GM23248 (cell line): ENCODE measurements at places on chromosomes 4 and X. TPM values are rescaled to one million over a fixed set of nuclear protein-coding genes. Genes with fewer than 3 reads are reported as not detected.

The PTCHD1 gene
- polyA plus RNA-seq = not detected in 2 replicates

The CXorf49B gene
- not detected in 2 replicates for polyA plus RNA-seq

The FRMPD4 gene
- 0.04 TPM in 1 of 2 replicates, not detected in the other for polyA plus RNA-seq

The RS1 gene
- not detected in 2 replicates for polyA plus RNA-seq

The GPR34 gene
- polyA plus RNA-seq = 0.09 TPM in 1 of 2 replicates, not detected in the other

The RRH gene
- polyA plus RNA-seq = not detected in 2 replicates

The FGD1 gene
- polyA plus RNA-seq = 5.4 and 6.0 TPM in 2 replicates

The SH2D1A gene
- polyA plus RNA-seq = not detected in 2 replicates

The DMD gene
- polyA plus RNA-seq = 1.3 and 2.0 TPM in 2 replicates

The PTTG2 gene
- not detected in 2 replicates for polyA plus RNA-seq

The GATA1 gene
- not detected in 2 replicates for polyA plus RNA-seq

The ENPEP gene
- polyA plus RNA-seq = 0.11 and 0.44 TPM in 2 replicates

DNA sequence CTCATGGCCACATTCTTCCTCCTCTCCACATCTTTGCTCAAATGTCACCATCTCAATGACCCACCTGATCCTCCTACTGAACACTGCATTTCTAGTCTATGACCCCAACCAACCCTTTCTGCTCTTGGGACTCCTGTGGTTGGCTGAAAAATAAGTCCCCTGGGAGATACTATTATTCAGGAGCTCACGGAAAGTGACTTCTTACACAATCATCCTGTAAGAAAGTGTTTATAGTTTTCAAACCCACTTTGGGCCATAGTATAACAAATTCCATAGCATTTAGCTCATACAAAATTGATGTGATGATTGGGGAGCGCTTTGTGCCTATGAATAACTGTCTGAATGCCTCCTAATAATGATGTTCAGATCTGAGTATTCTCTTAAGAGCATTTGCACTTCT is 161.4 kb upstream of the HS3ST1 start:
- no peak for DNase-seq

GRCh38 chrX:13159886-13160285 is 115.5 kb upstream of the FAM9C start:
- no peak for DNase-seq

DNA sequence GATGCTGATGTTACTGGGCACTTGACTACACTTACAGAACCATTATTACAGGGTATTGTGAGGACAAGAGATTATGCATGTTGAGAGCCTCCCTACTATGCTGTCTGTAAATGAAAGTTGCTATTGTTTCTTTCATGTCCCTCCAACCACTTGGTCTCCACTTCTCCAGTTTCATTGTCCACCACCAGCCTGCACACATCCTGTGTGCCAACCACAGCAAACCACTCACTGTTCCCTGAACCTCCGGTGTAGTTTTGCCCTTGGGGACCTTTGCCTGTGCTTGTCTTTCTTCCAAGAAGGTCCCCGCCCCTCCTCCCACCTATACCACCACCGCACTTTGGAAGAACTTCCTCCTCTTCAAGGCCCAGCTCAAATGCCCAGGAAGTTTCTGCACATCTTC is 43.1 kb upstream of the AFF2 start:
- no peak for DNase-seq

DNA sequence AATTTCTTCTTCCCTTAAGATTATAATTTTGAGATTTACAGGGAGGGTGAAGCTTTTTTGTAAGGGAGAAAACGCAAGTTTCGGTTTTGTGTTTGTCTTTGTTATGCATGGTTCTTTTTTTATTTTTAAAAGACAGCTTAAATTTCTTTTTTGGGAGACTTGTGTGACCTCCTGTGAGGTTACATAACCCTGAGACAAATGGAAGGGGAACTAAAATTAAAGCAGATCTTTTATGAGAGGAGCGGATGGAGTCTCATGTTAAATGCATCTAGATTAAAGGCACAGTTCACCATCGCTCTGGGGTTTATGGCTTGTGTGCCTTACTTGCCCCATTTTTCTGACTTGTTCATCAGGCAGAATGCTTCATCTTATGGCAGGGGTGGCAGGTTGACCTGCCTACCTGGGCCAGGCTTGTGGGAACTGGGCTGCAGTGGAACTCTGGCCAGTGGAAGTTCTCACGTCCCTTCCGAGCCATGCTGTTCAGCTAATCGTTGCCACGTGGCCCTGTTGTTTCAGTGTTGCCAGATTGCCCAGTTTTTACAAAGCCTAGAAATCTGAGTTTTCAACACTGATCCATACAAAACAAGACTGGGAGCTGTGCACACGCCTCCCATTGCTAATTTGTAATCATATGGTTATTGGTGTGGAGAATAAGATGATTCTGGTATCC is 291.8 kb downstream of the ARHGAP10 start:
- DNase-seq = peak; percentile 61

- peak; percentile 6 for DNase-seq
Measured at GRCh38 chr4:183011213-183011907, 87.7 kb upstream of the WWC2 start.

DNA sequence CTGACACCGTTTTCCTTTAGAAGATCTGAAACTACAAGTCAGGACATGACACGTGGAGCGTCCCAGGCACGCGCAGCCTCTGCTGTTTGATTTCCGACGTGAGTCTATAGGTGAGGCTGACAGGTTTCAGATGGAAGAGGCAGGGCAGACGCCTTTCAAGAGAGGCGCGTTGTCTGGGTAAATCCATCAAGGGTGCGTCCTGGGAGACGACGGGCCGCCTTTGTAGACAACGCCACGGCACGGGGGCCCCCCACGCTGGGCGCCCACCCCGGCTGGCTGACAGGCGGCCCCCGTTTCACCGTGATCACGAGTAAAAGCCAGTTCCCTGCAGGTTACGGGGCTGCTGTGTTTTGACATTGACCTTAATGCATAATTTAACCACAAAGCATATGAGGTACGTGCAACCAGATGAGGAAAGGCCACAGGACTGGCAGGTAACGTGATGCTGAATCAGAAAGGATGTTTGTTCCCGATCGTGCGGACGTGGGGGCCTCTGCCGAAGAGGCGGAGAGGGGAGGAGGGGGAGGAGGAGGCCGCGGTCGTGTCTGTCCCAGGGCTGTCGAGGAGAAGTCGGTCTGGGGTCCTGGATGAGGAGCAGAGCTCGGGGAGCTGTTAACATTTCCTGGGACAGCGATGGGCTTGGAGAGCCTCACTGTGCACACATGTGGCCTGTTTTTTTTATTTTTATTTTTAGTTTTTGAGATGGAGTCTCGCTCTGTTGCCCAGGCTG is 51.1 kb upstream of the PPP2R3B start:
- no peak for DNase-seq

DNA sequence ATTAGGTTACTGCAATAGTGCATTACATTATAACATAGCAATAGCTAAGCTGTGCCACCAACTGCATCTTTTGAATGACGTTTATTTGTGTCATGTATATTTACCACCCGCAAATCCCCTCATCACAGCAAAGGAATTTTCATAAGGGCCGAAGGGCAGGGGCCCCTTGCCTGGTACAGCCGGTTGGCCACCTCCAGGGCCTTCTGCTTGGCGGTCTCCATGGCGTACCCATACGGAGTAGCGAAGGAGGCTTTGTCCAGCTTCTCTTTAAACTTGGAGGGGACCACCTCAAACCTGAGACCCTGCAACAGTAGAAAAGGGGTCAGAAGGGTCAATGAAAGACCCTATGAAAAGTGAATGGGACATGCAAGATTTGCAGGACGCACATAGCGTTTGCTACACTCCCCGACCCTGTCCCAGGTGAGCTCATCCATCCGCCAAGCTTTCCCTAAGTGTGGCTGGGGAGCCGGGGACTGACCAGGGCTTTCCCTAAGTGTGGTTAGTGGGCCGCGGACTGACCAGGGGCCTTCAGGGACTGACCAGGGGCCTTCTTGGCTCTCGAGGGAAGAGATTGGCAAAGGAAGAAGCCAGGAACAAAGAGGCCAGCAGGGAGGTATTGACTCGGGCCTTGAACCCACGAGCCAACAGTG is 10.6 kb downstream of the ASMTL start:
- DNase-seq = no peak

- peak; percentile 3 for DNase-seq
Measured at GRCh38 chr4:158090323-158090722, 82.5 kb downstream of the GASK1B start.

- DNase-seq = no peak
Measured at GRCh38 chr4:14867847-14868246, 134.4 kb upstream of the CPEB2 start.

DNA sequence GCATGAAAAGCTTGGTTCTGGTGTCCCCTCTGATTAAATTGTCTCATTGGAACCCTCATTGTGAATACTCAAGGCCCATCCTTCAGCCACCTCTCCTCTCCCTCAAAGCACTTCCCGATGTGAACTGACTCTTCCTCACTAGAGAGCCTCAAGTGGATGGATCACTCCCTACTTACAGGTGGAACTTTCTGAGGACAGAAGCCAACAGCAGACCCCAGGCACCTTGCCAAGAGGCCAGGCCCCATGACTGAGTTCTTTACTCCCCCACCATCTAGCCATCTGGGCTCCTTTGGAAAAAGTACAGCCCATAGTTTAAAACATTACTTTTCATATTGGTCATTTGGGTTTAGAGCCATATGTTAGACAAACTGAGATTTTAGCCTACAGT is 224.1 kb downstream of the SHROOM3 start:
- no peak for DNase-seq

DNA sequence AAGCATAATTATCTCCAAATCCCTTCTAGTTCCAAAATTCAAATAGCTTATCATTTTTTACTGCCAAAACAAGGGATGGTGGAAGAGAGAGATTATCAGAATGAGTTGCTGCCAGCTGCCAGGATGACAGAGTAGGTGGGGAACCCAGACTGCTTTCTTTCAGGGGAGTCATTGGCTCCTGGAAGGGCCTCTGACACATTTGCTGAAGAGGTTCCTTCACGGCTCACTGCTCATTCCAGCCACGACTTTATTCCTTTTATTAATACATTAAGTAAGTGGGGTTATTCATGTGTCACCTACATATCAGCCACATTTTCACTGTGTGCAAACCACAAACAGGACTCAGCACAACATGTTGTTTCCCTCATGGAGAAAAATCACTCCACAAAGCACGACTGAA is 12.7 kb upstream of the SMIM43 start:
- DNase-seq = peak; percentile 49

GRCh38 chrX:54891573-54891972 is 29.1 kb upstream of the TRO start:
- DNase-seq = peak; percentile 52

- DNase-seq = no peak
Measured at GRCh38 chr4:177901786-177902185, 459.5 kb upstream of the AGA start.

DNA sequence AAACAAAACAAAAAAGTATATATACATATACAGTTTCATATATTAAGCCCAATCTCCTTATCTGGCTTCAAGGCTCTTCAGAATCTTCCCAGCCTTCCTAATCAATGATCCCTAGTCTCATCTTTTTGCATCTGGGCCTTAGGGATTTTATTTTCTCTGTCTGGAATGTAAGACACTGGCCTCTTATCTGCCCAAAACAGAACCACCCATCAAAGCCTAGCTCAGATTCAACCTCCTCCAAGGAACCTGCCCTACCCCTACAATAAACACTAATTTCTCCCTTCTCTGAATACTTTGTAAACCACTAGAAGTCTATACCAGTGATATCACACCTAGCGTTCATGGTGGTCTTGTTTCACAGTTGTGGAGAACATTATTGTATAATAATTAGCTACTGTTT is 23.2 kb upstream of the GAB1 start:
- DNase-seq = no peak

DNA sequence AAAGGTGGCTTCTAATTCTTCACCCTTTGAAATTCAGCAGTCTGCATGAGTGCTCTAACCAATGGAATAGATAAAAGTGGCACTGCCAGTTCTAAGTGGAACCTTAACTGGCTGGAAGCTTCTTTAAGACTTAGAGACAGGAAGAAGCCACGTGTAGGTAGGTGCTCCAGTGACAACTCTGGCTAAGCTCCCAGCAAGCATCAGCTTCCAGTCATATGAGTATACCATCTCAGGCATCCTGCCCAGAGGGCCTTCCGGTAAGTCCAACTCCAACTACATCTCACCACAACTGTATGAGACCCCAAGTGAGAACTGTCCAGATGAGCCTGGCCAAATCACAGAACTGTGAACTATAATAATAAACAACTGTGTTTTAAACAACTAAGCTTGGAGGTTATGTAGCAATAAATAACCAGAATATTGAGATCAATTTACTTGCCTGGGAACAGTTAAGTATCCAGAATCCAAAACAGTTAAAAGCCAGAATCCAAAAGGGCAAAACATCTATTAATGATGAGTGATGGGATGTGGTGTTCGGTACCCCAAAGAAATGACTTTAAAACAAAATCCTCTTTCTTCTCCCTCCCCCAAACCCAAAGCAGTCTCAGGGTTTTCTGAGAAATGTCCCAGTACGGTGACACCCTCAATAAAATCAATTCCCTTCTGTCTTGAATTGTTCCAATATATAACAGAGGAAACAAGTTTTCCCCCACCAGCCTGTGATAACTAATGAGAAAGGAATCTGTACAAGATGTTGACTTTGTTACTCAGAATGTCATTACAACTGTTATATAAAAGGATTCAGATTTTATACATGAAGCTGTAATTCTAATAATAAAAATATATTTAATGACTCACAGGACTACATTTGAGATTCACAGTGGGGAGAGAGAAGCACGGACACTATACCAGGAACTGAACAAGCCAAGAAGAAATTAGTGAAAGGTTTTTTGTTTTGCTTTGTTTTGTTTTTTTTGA is 4.2 kb downstream of the TSPAN5 start:
- DNase-seq = peak; percentile 95

DNA sequence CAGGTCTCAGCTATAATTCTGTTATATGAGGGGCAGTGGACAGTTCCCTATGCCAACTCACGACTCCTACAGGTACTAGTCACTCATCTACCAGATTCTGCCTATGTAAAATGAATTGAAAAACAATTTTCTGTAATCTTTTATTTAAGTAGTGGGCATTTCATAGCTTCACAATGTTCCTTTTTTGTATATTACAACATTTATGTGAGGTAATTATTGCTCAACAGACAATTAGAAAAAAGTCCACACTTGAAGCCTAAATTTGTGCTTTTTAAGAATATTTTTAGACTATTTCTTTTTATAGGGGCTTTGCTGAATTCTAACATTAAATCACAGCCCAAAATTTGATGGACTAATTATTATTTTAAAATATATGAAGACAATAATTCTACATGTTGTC is 20.4 kb downstream of the EREG start:
- no peak for DNase-seq

GRCh38 chrX:72461288-72461687 is 111.4 kb downstream of the HDAC8 start:
- no peak for DNase-seq

GRCh38 chr4:8580321-8581093 is at the start of gene GPR78:
Gene GPR78, plus strand, starts transcription at chr4:8580392. Its CDS starts 591 bp downstream, at chr4:8580983.
- peak; percentile 71 for DNase-seq

DNA sequence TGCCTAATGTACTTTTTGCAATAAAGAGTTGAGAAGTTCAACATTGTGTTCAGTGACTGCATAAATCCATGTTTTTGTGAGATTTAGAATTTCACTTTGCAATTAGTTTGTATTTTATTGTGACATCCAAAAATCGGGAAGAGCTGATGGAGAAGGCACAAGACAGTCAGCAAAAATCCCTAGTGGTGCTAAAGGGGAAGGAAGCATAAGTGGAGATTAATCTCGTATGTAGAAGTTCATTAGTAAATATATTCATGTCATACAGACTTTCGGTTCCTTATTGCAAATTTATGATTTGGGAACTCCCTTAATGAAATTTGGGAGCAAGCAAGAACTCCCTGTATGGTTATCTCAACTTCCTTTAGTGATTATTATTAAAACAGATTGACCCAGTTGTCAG is 57.8 kb upstream of the SLC39A8 start:
- DNase-seq = no peak
